ENCODE measurements at places on chromosomes 13 and 19.

GRCh38 chr13:99421758-99422585 lies 79.3 kb upstream of the TM9SF2 start:
- no peak for DNase-seq

- no peak for DNase-seq
Observed at GRCh38 chr19:49340069-49340864, 5.1 kb downstream of the CD37 start.

GRCh38 chr13:112071723-112072533 lies 5.0 kb downstream of the SOX1 start:
- no peak for DNase-seq

- no peak for DNase-seq
Observed at GRCh38 chr13:94414141-94414540, 65.3 kb downstream of the DCT start.

DNA sequence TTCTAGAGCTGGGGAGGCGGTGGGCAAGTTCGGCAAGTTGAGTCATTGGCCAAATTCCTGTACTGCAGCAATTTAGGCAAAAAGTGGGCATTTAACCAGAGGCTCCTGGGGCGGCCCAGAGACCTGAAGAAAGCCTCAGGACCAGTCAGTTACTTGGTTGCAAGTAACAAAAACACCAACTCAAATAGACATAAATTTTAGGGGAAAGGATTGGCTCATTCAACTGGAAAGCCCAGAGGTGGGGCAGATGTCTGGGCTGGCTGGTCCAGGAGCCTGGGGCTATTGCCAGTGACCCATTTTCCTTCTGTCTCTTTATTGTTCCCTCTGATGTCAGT lies 97.1 kb downstream of the SIPA1L3 start:
- DNase-seq, result no peak

DNA sequence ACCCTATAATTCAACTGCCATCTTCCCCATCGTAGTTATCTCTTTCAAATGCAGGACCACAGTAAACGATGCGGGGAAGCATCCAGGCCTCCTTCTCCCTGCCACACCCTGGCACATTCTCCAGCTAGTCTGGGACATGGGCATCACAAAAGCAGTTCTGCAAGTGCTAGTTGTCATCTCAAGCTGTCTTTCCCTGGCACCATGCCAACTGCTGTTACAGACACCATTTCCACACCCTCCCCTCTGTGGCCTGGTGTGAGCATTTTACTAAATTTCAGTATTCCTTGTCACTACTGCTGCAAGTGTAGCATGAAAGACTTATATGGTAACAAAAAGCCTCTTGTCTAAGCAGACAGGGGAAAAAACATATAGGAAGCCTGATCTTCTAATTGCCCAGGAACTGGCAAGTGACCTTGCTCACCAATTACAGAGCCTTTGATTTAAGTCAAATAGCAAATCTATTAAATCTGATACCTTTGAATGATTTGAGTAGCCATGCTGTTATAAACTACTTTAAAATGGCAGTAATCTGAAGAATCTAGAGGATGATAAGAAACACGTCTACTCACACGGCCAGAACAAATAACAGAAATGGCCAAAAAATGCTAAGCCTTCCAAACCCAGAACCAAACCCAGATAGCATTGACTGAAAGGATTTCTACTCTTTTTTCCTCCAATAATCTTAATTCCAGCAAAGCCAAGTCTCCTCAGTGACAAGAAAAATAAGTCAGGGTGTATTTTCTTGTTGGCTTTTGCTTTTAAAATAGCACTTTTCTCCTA lies 179.0 kb downstream of the NUFIP1 start:
- no peak for DNase-seq

- DNase-seq, result no peak
Observed at GRCh38 chr13:20714563-20715329, 11.2 kb downstream of the IL17D start.

- DNase-seq, result no peak
Observed at GRCh38 chr19:58361900-58362271, 665 bp downstream of the ZNF497 start.

DNA sequence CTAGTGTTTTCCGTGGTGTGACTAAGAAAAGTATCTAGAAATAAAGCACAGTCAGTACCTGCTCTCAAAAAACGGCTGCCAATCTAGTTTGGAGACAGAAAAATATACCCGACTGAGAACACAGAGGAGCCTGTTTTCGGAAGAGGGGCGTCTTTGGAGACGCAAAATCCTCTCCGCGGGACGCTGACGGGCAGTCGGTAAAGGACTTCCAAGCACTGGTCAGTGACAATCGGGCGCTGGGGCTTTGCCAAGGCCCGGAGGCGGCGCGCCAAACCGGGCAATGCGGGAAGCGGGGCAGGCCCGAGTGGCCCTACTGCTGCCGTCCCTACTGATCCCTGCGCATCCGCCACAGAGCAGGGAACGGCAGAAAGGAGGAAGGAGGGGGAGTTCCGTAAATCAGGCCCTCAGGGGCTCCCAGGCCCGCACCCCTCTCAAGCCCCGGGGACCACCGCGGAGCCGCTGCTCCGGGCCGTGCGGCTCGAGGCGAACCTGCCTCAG lies 588 bp upstream of the DPY19L3 start:
- no peak for DNase-seq

- no peak for DNase-seq
Observed at GRCh38 chr13:25971459-25972145, 80.2 kb downstream of the SHISA2 start.

DNA sequence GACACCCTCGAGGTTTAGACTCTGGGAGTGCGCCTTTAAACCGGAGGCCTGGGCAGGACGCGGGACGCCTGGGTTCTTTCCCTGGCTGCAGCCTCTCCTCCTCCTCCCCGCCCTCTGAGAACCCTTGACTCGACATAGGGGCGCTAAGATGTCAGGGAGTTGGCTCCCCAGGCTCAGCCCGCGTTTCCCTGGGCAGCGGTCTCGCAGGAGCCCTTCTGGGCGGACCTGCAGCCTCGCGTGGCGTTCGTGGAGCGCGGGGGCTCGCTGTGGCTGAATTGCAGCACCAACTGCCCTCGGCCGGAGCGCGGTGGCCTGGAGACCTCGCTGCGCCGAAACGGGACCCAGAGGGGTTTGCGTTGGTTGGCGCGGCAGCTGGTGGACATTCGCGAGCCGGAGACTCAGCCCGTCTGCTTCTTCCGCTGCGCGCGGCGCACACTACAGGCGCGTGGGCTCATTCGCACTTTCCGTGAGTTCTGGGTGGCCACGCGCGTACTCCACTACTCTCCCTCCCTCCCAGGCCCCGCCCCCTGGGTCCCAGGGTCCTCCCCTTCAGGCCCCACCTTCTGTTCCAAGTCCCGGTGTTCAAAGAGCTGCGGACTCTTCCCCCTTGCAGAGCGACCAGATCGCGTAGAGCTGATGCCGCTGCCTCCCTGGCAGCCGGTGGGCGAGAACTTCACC lies 1.3 kb downstream of the ICAM5 start:
- no peak for DNase-seq

DNA sequence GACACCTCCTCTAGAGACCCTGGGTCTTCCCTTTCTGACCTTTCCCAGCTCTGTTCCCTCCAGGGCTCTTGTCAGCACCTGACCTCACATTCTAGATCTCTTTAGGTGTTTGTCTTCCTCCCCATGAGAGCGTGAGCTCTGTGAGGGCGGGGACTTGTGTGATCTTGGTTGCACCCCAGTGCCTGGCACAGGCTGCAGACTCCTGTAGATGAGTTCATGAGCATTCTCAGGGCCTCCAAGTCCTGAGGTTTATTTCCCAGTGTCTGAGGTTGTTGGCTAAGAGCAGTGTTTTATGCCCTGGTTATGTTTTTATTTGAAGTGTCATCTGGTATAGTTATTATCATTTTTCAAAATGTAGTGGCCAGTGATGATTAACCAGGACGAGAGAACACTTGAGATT lies 596 bp downstream of the CEACAM4 start:
- no peak for DNase-seq

- DNase-seq, result no peak
Observed at GRCh38 chr13:37646531-37646930, 48.0 kb upstream of the POSTN start.

DNA sequence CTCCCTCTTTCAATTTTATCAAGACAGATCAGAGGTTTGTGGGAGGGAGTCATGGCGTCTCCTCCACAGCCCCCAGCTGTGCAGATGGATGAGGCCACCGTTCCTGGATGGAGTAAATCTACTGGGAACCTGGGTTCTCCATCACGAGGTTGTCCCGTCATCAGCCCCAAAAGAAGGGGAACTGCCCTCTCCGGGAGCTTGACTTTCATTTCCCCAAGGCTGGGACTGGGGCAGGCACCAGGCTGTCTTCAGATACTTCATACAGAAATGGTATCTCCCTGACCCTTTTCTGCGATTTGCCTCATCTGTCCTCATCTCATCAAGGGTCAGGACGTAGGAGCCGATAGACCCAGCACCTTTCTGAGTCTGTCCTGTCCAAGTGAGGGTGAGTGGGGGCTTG lies 9.8 kb downstream of the LILRB2 start:
- no peak for DNase-seq

DNA sequence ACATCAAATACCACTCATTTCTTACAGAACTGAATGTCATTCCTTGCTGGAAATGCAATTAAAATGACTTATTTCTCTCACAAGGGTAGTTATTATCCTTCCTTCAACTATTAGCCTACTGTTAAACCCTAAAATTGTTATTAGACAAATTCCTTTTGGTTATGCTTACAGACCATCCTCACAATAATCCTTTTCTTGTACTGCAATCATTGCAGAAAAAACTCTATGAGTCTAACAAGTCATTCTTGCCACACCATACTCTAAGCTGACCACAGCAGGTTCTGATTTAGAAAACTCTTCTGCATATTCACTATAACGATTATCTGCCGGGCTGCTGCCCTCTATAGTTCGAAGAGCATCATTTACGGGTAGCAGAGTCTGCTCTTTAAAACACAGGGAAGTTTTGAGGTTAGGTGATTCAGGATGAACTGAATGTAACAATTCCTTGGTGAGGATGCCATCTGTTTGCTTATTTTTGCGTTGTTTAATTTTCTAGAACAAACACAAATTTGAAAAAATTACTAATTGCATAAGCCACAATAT lies 38.2 kb downstream of the MTMR6 start:
- DNase-seq, result peak; percentile 22

- DNase-seq, result no peak
Observed at GRCh38 chr13:82698941-82699340, 1183.3 kb downstream of the SLITRK1 start.

GRCh38 chr19:39430675-39431593 lies 4.8 kb downstream of the RPS16 start:
- peak; percentile 99 for DNase-seq

GRCh38 chr19:17183271-17183761 lies 31.8 kb upstream of the USE1 start:
- no peak for DNase-seq

- DNase-seq, result peak; percentile 46
Observed at GRCh38 chr19:1154731-1155351, 19.2 kb downstream of the SBNO2 start.

GRCh38 chr13:105778196-105778595 lies 757.3 kb downstream of the EFNB2 start:
- peak; percentile 48 for DNase-seq

- no peak for DNase-seq
Observed at GRCh38 chr13:46720189-46720588, 76.8 kb downstream of the ESD start.

DNA sequence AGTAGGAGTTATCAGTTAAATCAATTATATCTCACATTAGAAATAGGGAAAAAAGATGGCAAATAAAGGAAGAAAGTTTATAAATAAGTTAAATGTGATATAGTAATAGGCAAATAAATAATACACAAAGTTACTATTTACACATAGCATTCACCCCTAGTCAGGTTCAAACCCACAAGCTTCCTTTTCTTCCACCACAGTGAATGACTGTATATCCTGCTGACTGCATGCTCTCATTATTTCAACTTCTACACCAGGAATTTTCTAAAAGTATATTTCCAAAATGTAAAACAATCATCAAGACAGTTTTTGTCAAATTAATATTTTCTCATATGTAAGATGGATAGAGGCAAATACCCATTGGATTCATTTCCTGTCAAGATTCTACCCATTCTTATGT lies 548.6 kb upstream of the SLITRK5 start:
- DNase-seq, result peak; percentile 45

DNA sequence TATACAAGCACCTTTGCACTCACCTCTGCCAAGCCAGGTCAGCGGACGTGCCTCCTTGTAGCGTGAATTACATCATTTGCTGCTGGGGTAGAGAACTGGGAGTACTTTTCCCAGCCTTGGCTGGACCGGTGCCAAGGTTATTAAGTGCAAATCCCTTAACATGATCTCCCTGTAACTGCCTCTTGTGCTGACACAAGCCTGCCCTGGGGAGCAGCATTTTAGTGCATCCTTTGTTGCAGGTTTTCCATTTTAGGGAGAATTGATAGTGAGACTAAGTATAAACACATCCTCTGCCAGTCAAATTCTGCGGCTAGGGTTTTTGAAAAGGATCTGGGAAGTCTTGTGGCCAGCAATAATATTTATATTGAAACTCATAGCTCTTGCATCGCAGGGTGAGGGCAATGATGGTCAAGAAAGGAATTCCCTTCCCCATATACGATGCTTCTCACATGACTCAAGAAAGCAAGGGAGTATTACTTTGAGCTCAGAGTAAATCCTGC lies 32.7 kb upstream of the DCLK1 start:
- DNase-seq, result peak; percentile 78

DNA sequence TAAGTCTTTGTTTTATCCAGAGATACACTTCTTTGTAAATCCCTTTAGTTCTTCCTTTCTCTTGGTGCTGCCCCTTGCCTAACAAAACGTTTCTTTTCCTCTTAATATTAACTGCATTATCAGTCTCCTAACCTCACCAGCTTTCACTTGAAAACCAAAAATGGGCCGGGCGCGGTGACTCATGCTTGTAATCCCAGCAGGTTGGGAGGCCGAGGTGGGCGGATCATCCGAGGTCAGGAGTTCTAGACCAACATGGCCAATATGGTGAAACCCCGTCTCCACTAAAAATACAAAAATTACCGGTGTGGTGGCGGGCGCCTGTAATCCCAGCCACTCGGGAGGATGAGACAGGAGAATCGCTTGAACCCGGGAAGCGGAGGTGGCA lies 329.8 kb upstream of the MIR17HG start:
- no peak for DNase-seq

DNA sequence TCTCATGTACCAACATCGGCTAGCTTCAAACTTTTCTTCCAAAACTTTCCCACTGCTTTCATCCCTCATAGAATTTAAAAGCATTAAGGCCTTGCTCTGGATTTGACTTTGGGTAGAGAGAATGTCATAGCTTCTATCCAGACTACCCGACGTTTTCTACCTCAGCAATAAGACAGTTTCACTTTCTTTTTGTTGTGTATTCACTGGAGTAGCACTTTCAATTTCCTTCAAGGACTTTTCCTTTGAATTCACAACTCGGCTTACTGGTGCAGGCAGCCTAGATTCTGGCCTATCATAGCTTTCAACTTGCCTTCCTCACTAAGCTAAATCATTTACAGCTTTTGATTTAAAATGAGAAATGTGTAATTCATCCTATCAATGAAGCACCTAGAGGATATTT lies 420.4 kb upstream of the GPC6 start:
- no peak for DNase-seq

DNA sequence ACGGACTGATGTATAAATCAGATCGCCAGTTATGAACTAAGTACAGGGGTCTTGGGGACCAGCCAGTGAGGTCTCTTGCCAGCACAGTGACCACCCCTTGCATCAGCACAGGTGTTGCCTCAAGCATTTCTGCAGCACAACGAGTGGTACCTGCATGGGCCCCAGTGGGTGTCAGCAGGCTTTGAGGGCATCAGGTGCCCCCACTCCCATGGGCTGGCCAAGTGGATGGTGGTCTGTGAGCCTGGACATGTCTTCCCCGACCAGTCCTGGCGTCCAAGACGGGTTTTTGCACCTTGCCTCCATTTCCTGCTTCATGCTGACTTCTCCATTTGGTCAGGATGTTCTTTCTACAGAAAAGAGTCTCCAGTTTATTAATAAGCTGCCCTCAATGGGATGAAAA lies 22.4 kb upstream of the ARHGEF7 start:
- no peak for DNase-seq

GRCh38 chr13:71645467-71645866 lies 221.5 kb downstream of the DACH1 start:
- DNase-seq, result no peak

Measured in non-pigmented ciliary epithelial cell (primary cell).